ENCODE measurements at places on chromosomes 7 and 10.

- no peak for DNase-seq
Measured at GRCh38 chr7:129615018-129615417, 3.5 kb downstream of the NRF1 start.

DNA sequence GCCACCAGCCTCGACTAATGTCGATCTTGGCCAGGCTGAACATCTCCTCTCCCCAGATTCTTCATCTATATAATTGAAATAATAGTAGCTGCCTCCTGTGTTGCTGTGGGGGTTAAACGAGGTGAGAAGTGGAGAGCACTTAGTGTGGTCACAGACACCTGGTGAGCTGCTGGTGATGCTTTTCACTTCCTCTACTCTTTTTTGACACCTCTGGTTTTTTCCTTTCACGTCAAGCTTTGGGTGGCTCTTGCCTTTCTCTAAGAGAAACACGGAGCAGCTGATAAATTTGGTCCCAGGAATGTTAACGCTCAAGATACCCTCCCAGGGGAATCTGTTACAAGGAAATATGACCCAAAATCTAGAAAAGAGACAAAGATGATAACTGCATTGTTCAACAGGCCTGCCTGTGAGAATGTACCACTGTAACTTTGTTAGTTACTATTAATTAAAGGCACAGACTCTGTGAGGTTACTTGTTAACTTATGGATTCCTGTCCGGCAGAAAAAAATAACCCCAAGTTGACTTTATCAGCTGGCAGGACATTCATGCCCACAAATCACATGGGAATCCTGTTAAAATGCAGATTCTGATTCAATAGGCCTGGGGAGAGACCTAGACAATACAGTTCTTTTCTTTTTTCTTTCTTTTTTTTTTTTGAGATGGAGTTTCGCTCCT, 9.5 kb upstream of the NPFFR1 start:
- no peak for DNase-seq

DNA sequence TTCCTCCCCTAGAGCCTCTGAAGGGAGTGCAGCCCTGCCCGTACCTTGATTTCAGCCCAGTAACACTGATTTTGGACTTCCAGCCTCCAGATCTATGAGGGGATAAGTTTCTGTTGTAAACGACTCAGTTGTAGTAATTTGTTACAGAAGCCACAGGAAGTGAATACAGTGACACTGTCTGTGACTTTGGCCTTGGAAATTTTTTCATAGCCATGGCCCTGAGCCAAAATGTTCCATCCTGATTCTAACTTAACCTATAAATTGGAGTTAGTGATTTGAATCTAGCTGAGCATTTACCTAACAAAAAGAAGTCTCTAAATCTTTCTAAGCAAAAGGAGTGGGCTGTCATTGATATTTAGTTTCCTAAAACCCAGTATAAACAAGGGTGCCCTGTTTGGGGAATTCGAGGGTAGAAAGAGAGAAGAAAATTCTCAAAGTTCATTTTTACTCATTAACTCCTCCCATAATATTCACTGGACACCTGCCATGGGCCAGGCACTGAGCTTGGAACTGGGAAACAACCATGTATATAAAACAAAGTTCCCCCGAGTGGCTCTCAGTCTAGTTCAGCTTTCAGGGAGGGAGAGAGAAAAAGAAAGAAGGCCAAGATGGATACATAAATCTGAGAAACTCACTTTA, 162.3 kb downstream of the SKIDA1 start:
- no peak for DNase-seq

DNA sequence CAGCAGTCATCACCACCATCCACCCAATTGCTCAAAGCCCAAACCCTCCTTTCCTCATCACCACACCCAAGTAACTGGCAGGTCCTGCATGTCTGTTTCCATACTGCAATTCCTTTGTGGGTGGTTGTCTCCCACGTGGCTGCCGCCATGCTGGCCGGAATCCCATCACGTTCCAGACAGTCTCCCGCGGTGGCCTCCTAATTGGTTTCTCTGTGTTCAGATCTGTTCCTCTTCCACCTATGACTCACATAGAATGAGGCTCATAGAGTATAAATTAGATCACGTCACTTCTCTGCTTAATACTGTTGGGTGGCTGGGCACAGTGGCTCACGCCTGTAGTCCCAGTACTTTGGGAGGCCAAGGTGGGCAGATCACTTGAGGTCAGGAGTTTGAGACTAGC, 813.0 kb downstream of the TYW1 start:
- no peak for DNase-seq

DNA sequence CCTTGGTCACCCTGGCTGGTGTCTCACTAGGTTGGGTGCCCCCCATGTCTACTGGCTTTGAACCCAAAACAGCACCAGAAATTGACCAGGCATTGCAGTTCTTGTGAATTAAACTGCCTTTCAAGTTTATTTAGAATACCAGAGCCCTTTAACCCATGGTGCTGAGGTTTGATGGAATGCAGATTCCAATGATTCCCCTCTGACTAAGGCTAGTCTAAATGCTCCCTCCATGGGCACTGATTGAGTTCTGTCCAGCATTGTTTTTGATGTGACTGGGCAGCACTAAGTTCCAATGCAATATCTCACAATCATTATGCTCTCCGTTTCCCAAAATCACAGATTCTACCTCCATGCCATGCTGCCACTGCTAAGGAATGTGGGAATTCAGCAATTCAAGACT, 1047.4 kb upstream of the LRRN3 start:
- DNase-seq = no peak

- DNase-seq = no peak
Measured at GRCh38 chr7:43931346-43931745, 5.1 kb downstream of the UBE2D4 start.
